ENCODE measurements at places on chromosomes 11 and 22.

- no peak for DNase-seq
Observed at GRCh38 chr22:43848366-43849171, 13.7 kb downstream of the SULT4A1 start.

- DNase-seq, result no peak
Observed at GRCh38 chr22:19139001-19139356, 5.5 kb downstream of the ESS2 start.

DNA sequence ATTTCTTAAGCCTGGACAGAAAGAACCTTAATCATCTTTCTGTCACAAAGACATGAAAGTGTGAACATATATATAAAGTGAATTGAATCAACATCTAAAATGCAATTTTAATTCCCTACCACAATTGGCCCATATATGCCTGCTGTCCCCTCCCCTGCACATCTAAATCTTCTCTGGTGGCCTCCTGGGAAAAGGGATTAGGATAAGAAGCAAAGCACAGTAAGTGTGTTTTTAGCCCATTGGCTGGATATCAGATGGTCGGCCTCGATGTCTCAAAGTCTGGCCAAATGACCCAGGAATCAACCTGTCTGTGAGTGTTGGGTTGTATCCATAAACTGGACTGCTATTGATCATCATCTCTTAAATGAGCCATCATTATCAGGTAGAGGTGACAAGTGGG is 5.8 kb downstream of the MMP3 start:
- no peak for DNase-seq

DNA sequence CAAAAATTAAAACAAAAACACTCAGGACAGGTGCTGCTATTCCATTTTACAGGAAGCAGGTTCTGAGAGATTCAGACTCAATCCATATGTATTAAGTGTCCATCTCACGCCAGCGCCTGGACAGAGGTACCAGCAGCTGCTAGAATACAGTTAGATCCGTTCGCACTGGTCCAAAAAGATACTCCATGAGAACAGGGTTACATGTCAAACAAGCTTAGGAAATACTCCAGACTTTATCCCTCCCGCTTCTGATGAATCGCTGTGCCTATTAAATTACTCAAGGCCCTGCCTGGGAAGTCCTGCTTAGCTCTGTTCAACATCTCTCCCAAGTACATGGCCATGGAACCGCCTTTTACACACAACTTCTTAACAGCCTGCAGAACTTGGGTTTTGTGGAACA is 50.2 kb upstream of the SLC35C1 start:
- DNase-seq, result no peak

GRCh38 chr22:46744581-46744980 is 6.5 kb upstream of the CERK start:
- no peak for DNase-seq

DNA sequence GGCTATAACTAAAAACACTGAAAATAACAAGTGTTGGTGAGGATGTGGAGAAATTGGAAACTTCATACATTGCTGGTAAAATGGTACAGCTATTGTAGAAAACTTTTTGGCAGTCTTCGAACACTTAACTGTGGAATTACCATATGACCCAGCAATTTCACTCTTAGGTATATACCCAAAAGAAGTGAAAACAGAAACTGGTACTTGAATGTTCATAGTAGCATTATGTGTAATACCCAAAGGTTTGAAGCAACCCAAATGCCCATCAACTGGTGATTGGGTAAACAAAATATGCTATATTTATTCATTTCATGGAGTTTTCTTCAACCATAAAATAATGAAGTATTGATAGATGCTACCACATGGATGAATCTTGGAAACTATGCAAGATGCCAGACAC is 40.8 kb upstream of the FTH1 start:
- DNase-seq, result no peak

DNA sequence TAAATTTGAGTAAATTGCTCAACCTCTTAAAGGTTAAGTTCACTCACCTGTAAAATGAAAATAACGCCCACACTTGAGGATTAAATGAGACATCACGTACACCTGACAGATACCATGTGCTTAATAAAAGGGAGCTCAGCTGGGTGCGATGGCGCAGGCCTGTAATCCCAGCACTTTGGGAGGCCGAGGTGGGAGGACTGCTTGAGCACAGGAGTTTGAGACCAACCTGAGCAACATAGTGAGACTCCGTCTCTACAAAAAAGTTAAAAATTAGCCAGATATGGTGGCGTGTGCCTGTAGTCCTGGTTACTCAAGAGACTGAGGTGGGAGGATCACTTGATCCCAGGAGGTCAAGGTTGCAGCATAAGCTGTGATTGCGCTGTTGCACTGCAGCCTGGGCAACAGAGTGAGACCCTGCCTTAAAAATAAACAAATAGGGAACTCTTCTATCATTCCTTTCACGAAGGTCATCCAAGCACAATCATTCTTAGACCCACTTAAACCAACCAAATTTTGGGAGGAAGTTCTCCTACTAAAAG is 134.1 kb downstream of the BBOX1 start:
- no peak for DNase-seq

- DNase-seq, result no peak
Observed at GRCh38 chr11:72570893-72571661, 103.1 kb downstream of the PDE2A start.

DNA sequence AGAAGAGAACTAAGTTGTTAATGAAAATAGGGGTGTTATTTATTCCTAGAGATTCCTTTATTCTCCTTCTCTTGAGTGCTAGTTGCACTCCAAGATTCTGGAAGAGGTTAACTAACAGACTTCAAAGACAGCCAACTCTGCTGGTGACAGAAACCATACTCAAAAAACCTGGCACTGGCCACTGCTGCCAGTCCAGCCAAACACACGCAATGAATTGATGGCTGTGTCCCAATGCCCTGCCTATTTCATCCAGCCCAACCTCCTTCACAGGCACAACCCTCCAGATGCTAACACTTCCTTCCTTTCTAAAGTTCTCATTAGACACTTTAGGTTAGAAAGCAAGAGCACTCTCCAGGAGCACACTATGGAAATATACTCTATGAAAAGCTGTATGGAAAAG is 150.8 kb upstream of the C11orf58 start:
- DNase-seq, result no peak

DNA sequence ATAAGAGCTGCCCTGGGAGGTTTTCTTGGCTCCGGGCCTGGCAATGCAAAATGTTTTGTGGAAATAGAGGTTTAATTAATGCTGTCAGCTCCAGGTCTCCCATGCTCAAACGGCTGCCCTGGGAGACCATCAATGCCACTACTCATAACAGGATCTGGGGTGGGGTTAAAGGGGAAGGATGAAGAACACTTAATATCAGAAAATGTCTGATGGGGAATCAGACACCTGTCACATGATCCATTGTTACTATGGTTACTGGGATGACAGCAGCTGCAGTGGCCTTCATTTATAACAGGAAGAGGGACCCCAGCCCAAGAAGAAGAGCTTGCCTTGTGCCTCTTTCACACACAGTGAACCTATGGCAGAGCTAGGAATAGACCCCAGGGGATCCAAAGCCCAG is 2.2 kb upstream of the SYT13 start:
- DNase-seq, result no peak

DNA sequence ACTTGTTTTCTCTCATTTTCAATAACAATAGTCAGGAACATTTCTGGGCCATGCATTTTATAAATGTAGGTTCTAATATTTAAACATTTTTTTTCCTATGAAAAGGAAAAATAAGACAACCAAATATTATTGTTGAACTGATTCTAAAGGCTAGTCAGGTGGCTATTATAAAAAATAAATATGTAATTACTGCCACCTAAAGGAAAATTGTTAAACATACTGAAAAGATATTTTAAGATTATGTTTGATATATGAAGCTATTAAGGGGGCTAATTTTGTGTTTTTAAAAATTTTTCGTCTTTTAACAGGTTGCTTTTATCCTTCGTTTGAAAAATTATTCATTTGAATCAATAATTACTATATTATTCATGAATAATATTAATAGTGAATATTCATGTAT is 62.2 kb upstream of the FDX1 start:
- DNase-seq, result no peak

DNA sequence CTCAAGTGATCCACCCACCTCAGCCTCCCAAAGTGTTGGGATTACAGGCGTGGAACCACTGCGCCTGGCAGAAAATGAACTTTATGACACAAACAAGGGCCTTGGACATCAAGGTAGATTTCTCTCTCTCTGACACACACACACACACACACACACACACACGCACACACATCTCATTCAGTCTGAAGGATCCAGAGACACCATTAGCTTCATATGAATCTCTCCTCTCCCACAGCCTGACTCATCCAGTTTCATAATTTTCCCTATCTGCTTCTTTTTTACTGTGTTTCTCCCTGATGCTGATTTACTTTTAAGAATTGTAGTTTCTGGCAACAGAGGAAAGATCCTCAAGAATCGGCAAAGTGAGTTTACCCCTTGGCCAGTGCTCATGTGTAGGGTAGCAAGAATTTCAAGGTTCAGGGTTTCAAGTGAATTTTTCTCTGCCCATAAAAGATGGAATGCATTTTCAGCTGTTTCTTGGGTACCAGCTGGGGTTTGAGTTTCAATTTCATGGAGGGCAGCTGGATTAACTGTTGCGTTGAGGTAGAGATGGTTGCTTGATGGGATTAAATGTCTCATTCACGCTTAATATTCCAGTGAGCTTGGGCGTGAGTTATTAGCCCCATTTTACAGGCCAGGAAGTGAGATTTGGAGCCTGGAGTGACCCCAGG is 3.5 kb downstream of the MYO18B start:
- DNase-seq, result no peak

- no peak for DNase-seq
Observed at GRCh38 chr11:26779074-26779865, 57.4 kb upstream of the SLC5A12 start.

DNA sequence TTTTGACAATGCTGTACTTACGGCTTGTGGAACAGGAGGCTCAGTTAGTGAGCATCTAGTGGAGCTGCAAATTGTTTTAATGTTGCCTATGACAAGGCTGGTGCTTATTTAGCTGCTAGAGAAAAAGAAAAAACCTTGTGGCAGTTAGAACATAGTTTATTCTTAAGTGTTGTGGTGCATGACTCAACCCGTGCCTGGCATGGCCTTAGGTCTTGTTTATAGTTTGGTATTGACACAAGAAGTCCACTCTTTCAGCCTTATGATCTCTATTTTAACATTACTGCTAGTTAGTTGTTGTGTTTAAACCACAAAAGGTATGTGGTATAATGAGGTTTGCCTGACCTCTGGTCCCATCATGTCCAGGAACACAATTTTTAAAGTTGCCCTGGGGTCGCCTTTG is 744.6 kb downstream of the FAM181B start:
- no peak for DNase-seq

- no peak for DNase-seq
Observed at GRCh38 chr11:9001736-9002135, 2.1 kb downstream of the NRIP3 start.

DNA sequence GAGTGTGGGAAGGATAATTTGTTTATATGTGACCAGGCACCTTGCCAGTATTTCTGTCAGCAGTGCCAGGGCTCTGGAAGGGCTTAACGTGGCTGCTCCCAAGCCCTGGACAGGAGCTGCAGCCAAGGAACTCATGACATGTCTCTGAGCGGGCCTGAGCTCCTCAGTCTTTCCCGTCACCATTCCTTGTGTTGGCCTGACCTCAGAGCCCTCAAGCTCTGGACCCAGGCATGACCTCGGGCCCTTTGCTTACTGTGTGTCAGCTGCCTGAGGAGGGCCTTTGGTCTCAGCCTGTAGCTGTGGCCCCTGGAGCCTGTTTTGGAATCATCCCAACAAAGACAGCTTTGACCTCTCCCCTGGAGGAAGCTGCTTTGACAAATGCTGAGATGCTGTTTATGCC is 264.1 kb upstream of the PLET1 start:
- DNase-seq, result no peak

DNA sequence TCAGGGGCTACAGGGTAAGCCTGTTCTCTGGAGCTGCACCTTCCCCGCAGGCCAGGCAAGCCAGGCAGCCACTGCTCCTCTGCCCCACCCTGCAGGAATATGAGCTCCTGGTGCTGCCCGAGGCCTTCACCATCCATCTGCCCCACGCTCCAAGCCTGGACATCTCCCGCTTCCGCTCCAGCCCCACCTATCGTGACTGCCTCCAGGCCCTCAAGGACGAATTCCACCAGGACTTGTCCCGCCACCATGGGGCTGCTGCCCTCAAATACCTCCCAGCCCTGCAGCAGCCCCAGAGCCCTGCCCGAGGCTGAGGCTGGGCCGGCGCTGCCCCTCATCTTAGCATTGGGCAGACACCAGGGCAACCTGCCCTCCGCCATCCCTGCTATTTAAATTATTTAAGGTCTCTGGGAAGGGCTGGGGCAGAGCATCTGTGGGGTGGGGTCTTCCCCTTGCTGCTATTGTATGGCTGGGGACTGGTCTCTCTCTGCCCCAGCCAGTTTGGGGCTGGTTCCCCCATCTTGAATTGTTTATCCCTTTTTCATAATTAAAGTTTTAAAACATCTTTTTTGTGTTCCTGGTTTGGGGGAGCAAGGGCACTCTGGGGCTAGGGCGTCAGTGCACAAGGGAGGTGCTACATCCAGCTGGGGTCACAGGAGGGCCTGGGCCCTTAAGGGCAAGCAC is 6.2 kb downstream of the LARGE2 start:
- DNase-seq, result no peak

DNA sequence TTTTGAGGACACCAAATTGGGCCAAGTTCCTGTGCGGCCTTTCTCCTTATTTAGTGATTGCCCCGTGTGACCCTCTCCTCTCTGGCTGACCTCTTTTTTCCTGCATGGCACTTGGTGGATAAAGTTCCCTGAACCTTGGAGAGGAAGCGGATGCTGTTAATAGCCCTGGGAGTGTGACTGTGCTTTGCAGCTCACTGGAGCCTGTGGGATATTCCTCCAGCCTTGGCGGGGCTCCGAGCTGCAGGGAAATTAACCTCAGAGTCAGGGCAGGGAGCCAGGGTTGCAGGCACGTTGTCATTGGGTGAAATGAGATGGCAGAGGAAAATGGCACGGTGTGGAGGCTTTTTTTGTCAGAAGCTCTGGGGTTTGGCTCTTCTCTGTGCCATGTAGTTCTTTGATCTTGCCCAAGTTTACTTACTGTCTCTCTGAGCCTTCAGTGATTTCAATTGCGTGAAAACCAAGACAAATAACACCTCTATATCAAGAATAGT is 965 bp downstream of the OR9Q1 start:
- DNase-seq, result no peak

DNA sequence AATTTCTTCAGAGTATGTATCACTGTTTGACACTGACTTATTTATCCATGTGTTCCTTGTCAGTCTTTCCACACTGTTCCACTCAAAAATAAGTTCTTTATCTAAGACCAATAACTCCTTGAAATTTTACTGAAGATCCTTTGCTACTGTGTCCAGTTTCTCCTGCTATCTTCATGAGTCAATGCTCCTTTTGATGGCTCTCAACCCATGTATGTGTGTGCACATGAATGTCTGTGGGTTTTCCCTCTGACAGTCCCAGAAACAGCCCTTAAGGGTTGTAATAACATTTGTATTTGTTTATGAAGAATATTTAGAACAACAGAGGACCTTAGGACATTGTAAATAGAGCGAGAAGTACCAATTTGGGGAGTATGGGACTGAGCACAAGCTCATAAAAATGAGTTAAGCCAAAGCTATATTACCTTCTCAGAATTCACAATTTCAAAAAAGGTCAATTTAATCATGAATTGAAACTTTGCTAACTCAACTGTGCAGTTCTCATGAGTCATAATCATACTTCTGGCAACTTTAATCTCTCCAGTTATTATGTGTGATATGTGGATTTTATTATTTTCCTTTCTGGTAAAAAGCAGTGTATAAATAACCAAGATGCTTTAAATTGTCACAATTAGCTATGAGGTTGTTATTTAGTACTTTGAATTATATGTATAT is 533.6 kb downstream of the CNTN5 start:
- no peak for DNase-seq

All from activated B cell treated with CpG ODN at 0.5 μM for 24 hours (primary cell).